Nucleus accumbens (tissue), 56 donors: ENCODE measurements at places on chromosomes 4 and X.

GRCh38 chrX:78377186-78377585, 49.8 kb upstream of the CYSLTR1 start:
- no peak for DNase-seq

DNA sequence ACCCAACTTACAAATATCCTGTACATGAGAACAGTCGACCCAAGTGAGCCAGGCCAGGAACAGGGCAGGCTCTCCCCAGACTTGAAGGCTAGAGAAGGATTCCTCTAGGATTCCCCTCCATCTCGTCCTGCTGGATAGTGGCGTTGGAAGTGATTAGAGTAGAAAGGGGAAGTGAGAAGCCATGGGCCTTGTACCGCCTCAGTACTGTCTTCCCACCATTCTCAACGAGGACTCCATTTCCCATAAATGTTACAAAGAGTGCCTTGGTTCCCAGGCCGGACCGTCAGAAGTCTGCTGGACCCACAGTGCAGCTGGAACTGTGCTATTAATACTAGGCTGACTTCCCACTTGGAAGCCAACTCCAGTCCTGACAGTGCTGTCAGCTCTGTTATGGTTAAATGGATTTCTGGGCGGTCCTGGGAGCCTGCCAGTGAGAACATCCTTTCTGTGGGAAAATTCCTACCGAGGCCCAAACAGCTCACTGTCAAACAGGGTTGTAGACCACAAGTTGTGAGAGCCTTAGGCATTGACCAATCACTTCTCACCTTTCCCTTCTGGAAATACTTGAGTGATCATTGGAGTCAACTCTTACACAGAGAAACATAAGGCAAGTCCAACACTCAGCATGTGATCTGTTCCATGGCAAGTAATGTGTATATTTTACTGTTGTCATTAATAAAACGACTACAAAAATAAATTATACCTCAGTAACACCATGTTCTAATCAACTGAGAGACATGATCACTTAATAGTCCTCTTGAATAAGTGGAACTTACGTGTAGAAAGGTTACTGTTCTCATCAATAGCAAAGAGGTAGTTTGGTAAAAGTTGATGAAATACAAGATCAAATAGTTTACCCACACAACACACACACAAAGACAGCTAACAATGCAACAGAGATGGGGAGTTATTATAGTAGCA, 58.4 kb downstream of the AMELX start:
- DNase-seq = no peak

- DNase-seq = peak; percentile 48
These were observed 1.8 kb downstream of the ABCD1 start for GRCh38 chrX:153726286-153727122.

GRCh38 chr4:740011-740410, 34.4 kb downstream of the PCGF3 start:
- DNase-seq = no peak

DNA sequence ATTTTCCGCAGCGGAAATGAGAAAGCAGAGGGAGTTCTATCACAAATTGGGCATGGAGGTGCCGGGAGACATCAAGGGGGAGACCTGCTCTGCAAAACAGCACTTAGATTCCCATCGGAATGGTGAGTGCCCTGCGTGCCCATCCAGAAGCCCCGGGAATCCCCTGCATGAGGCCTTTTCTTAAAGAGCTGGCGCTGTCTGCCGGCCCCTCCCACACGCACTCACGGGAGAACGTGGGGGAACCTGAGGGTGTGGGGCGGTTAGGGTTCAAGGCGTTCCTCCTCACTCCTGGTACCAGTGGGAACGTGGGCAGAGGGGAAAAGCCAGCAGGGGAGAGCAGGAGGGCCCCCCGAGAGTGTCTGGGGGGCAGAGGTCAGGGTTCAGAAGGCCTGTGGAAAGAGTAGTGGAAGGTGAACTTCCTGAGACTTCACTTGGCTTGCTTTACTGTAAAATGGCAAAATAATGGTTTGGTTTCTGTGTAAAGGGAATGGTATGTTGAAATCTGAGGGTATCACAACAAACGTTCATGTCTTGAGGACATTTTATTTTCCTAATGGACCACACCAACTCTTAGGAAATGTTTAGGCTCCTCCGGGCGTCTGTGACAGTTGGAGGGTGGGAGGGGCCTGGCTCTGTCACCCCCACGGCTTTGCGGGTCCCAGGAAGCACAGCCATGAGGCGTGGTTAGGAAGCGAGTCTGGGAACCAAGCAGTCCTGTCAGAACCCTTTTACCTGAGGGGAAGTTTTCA, 38.0 kb downstream of the PCGF3 start:
- no peak for DNase-seq

DNA sequence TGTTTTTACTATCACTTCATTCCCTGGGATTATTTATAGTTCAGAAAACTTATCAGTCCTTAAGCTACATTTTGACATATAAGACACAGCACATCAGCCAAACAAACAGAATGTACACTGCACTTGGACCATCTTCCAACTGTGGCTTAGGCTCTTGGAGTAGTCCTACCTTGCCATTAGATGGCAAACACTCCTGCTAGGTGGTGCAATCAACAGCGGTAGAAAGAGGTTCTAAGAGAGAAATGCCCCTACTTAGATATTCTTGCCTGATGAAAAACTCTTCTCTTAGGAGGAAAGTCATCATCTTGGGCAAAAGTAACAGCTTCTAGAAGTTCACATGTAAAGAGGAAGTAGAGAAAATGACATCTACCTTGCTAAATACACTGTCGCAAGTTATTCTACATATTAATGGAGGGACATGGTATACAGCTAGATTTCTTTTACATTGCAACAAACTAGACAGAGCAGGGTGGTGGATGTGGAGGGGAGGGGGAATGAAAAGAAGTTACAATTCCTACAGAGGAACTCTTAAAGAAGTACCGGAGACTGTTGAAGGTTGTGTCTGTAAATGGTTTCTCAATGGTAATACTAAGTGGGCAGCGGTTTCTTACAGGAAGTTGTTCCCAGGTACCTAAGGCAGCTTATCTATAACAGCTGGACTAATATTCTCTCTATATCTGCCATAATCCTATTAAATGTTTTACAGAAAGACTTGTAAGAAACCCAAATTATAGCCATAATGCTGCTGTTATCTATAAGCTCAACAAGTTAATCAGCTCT, 8.1 kb upstream of the STPG2 start:
- no peak for DNase-seq

GRCh38 chrX:120840827-120841226, 34.8 kb downstream of the CT47B1 start:
- DNase-seq = no peak
